CD8-positive, alpha-beta memory T cell (primary cell): ENCODE measurements at places on chromosomes 16 and 17. TPM values are rescaled to one million over a fixed set of nuclear protein-coding genes. Genes with fewer than 3 reads are reported as not detected.

CLEC10A gene
- 0.33 TPM for total RNA-seq

DNA sequence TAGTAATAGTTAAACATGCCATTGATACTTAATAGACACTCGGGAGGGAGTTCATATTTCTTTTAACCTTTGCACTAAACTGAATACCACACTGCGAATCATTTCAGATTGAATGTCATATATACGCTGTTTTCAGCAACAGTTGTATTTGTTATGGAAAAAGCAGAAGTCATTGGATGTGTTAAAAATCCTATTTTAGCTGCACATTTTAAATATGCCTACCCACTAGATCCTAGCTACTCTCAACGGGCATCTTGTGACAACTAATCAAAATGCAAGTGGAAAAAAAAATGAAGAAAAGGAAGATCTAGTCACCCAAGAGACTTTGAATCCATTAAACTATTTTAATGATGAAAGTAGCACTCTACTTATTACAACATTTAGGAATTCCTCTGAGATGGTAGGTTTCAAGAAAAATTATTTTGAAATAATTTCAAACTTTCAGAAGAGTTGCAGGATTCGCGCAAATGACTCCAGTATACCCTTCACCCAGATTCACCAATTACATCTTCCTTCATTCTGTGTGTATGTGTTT is 51.4 kb upstream of the MNT start:
- no peak for DNase-seq

DNA sequence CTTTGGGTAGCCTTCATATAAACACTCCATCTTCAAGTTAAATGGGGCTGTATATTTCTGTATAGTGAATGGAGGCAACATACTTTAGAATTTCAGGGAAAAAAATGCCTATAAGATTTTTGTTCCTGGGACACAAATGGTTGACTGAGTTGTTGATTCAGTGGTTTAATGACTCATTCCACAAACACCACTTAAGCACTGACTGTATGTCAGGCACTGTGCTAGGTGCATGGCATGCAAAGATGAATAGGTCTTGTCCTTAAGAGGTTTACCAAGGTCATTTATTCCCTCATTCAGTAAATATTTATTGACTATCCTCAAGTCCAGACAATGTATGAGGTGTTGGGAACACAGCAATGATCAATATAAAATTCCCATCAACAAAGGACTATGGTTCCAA is 417.1 kb downstream of the CA10 start:
- DNase-seq = no peak

GRCh38 chr17:34728771-34729310 is 149.5 kb downstream of the TMEM132E start:
- DNase-seq = no peak

DNA sequence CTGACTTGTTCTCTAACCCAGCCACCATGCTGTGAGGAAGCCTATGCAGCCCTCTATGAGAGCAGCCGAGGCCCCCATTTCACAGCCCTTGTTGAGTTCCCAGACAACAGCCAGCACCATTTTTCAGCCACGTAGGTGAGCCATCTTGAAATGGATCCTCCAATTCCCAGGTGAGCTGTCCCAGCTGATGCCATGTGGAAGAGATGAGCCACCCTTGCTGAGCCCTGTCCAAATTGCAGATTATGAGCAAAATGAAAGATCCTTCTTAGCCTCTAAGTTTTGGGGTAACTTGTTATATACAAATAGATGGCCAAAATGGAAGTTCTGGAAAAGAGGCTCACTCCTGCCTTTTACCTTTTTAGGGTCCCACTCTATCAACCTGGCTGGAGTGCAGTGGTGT is 25.7 kb upstream of the TIMP2 start:
- DNase-seq = no peak

DNA sequence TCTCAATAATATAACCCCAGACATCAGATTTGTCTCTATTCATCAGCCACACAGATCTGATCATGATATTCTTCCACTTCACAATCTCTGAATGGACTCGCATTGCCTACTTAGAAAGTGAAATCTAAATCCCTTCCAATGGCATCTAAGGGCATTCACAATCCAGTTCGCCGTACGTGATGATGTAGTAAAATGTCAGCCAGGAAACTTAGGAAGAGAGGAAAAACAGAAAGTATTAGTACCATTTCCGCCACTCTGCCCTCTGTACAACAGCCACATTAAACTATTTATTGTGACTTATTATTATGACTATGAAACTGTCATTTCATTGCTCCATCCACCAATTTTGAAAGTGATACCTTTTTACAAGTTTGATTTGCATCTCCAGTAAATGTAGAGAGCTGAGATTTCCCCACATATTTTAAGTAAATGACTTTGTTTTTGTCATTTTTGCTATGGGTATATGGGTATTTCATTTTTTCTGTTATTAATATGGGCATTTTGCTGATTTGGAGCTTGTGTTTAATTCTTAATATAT is 69.4 kb upstream of the SMIM36 start:
- DNase-seq = no peak

- no peak for DNase-seq
Measured at GRCh38 chr17:48701864-48702532, 20.3 kb downstream of the PRAC1 start.

HIGD1B gene
- total RNA-seq = not detected

BCO1 gene
- total RNA-seq = not detected
